ENCODE measurements at places on chromosomes 5 and 9.

DNA sequence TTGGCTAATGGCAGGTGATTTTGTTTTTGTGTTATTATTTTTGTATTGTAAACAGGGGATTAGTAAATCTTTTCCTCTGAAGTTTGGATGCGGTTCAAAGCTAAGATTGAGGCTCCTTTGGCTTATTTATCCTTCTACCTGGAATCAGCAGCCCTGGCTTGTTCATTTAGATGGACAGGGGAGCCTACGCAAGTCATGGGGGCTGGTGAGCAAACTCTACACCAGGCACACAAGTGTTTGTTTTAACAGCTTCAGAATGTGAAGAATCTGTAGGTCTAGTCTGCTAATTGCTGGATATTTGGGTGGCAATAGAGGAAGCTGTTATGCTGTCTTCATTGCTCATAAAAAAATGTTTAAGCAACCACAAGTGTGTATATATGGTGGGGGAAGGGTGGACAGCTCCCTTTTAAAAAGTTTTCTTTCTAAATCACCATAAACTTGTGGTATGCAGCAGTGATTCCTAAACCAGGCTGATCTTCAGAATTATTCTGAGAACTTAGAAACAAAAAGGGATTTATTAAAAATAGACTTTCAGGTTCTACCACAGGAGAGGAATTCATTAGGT is 20.7 kb downstream of the ZNF462 start:
- DNase-seq, result no peak

- peak; percentile 9 for DNase-seq
Observed at GRCh38 chr5:174793684-174794328, 69.4 kb downstream of the MSX2 start.

- DNase-seq, result no peak
Observed at GRCh38 chr5:130870691-130871090, 294.4 kb downstream of the HINT1 start.

DNA sequence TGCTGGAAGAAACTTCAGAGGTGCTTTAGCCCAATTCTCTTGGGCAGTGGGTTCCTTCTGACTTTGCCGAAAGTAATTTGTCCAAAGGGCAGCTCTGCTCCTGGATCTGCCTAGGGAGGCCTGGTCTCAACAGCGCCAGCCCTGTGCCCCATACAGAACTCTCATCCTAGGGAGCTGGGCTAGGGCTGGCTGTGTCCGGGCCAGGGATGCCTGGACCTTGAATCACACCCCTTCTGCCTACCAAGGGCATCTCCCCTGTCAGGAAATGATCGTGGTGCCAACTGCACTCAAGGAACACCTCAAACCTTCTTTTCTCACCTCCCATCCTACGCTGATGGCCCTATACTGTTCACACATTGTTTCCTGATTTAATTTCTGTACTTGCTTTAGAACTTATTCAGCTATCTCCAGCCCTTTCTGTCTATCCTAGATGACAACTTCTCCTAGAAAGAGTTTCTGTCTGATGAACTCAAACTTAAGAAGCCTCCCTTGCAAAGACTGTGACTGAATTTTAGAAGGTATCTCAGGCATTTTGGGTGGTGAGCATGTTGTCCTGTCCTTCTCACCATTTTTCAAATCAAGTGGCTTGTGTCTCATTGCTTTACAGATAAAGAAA is 37.4 kb upstream of the NFIB start:
- no peak for DNase-seq

DNA sequence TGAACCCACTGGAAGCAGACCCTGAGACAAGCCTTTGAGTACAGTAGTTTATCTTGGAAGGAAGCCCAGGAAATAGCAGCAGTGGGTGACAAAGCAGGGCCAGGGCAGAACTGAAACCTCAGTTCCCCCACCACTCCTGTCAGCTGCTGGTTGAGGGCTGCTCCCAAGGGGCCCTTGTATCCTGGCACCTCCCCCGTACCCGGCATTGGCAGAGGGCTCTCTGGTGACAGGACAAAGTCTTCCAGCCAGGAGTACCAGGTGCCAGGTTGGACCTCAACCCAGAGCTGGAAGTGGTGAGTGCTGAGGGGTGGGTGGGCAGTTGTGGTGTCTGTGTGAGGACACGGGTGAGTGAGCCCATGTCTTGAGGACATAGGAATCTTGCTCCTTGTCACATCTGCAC is 123.3 kb downstream of the PHF2 start:
- DNase-seq, result no peak

GRCh38 chr9:109139851-109140250 is 20.1 kb upstream of the TMEM245 start:
- DNase-seq, result no peak

DNA sequence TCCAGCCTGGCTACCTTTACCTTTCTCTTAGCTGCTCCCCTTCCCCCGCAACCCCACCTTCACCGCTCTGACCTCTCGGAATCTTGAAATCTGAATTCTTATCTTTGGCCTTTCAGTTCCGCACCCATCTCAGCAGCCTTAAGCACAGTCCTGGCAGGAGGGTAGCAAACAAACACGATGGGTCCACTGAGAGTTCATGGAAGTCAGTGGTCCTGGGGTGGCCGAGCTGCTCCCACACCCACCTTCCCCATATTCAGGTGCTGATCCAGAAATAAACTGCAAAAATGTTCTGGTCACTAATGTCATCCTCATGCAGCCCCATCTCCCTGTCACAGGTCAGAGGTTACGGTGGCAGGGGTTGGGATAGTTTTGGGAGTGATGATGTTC is 59.6 kb upstream of the TBC1D2 start:
- no peak for DNase-seq

GRCh38 chr5:100832252-100833230 is 70.5 kb downstream of the ST8SIA4 start:
- no peak for DNase-seq

GRCh38 chr5:74013222-74013621 is 387.2 kb downstream of the ARHGEF28 start:
- no peak for DNase-seq

DNA sequence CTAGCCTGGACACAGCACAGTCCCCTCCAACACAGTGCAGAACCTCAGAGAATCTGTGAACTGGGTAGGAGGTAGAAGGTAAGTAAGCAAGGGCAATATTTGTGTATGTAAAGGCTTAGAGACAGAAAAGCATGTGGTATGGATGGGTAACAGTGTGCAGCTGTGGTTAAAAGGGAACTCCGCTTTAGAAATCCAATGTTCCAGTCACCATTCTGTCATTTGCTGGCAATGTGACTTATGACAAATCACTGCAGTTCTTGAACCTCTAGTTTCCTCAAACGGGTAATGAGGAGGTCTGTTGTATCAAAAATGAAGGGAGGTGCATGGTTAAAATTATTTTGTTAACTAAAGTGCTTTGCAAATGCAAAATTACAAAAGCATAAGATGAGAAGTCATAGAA is 125.5 kb upstream of the IFNE start:
- DNase-seq, result no peak

DNA sequence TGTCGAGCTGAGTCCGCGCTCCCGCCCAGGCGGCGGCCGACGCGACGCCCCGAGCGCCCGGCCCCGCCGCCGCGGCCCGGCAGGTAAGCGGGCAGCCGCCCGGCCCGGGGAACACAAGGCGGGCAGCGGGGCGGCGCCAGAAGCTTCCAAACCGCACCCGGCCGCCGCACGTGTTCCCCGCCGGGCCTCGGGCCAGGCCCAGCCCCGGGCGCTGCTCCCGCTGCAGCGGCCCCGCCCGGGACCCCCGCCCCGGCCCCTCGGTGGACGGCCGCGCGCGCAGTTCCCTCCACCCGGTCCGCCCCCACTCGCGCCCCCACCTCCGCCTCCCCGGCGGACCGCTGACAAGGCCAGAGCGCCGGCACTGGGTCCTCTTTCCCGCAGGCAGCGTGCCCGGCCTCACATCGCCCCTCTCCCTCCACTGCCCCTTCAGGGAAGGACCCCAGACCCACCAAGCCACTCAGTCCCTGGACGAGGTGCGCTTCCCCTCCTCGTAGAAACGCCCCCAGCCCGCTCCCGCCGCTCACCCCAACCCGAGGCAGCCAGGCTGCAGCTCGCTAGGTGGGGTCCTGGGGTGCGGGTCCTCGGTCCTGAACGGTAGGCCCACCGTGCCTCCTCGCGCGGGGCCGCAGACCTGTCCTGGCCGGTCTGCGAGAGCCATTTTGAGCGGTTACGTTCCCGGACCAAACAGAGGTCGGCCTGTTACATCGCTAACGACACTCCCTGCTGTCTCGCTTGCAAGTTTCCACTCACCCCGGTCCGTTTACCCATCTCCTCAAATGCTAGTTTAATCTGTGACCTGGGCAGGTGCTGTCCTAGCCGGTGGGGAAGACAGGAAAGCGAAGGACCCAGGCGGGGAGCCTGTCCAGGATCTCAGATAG is 475 bp downstream of the WDR5 start:
- DNase-seq, result no peak

GRCh38 chr5:76363352-76364225 is 39.5 kb upstream of the IQGAP2 start:
- DNase-seq, result no peak
